Stimulated activated CD4-positive, alpha-beta T cell treated with anti-CD3 and anti-CD28 coated beads, Interleukin-4, amount 100 ng/mL, for 1 hour (primary cell): ENCODE measurements at places on chromosomes 7 and 10.
A peak's percentile ranks its signal among the peaks of the same experiment; 100 is the strongest.

DNA sequence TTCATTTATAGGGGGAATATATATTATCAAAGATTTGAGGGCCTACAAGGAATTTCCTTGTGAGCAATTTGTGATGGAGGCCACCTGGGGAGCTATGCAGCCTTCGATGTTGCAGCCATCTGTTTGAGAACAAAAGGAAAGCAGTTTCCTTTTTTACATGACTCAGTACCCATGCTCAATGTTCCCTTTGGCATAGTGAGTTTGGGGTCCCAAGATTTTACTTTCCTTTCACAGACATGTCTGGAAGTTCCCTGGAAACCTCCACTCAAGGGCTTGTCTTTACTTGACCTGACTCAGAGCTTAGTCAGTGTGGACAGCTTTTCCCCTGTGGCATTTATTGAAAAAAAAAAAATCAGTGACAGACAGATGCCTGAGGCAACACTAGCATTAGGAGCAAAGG, 73.5 kb upstream of the VIPR2 start:
- DNase-seq, result no peak

GRCh38 chr10:78312197-78313047, 278.8 kb downstream of the RPS24 start:
- no peak for DNase-seq

DNA sequence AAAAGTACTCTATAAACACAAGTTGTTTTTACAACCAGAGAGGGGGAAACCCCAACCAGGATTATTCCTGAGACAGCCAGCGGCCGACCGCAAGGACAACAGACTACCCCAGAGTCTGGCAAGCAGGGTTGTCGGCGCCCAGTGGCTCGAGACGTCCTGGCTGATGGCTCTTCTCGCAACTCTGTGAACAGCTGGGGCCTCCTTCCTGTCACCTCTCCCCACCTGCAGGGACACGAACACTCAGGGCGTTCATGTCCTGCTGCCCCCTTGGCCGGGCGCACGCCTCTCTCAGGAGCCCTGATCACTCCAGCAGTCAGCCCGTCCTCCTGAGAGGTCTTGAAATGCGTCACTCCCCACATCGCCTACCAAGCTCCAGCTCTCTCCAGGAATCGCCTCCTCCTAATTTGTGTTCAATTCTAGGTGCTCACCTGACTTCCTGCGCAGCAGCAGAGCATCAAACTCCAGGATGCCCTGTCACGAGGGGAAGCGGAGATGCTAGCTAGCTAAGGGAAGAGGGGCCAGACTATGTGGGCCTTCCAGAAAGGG, 66.4 kb upstream of the TNRC18 start:
- no peak for DNase-seq

DNA sequence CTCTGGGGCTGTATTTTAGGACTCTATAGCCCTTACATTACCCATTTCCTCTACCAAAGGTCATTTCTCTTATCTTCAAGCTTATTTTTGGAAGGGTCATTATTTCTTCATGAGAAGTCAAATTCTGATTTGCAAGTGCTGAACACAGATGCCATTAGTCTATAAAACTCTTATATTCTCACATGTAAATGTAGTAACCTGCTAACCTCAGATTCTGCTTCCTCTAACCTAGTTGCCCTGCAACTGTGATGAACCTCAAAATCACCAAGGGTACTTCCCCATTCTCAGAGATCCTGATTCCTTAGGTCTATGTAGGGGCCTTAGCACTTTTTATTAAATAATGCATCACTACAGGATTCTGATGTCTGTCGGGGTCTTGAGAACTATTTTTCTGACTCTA, 6.3 kb downstream of the FAS start:
- no peak for DNase-seq

DNA sequence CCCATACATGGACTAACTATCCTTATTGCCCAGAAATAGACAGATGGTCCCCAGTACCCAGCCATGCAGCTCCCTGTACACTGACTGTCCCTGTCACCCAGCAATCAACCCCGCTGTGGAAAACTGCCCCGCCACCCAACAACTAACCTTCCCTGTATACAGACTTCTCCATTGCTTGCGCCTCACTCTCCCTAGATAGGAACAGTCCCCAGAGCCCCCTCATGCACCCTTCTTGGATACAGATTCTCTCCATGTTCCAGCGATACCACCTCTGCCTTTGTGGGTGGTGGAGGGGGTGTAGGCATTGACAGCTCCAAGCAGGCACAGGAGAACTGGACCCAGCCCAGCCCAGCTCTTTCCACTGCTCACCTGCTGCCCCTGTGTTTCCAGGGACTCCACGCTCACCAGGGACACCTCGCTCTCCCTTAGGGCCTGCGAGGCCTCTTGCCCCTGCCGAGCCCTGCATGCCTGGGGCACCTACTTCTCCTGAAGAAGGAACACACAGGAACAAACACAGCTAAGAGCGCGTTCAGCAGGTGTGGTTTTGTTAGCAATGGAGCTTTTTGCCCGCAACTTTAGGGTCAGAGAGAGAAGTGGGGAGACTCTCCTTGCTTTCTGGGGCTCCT, 7.2 kb downstream of the SFTPD start:
- no peak for DNase-seq

DNA sequence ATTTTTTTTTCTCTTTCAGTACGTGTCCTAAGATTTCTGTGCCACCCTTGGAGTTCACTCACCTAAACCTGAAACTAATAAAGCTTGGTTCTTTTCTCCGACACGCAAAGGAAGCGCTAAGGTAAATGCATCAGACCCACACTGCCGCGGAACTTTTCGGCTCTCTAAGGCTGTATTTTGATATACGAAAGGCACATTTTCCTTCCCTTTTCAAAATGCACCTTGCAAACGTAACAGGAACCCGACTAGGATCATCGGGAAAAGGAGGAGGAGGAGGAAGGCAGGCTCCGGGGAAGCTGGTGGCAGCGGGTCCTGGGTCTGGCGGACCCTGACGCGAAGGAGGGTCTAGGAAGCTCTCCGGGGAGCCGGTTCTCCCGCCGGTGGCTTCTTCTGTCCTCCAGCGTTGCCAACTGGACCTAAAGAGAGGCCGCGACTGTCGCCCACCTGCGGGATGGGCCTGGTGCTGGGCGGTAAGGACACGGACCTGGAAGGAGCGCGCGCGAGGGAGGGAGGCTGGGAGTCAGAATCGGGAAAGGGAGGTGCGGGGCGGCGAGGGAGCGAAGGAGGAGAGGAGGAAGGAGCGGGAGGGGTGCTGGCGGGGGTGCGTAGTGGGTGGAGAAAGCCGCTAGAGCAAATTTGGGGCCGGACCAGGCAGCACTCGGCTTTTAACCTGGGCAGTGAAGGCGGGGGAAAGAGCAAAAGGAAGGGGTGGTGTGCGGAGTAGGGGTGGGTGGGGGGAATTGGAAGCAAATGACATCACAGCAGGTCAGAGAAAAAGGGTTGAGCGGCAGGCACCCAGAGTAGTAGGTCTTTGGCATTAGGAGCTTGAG, at the start of gene CFTR:
TSS of gene CFTR (plus strand) at position 801 of the 830 bp plus-strand sequence. CDS start 70 bp downstream, outside the sequence.
- DNase-seq, result no peak

- no peak for DNase-seq
Observed at GRCh38 chr7:63065684-63066083, 933.0 kb upstream of the ZNF722 start.

DNA sequence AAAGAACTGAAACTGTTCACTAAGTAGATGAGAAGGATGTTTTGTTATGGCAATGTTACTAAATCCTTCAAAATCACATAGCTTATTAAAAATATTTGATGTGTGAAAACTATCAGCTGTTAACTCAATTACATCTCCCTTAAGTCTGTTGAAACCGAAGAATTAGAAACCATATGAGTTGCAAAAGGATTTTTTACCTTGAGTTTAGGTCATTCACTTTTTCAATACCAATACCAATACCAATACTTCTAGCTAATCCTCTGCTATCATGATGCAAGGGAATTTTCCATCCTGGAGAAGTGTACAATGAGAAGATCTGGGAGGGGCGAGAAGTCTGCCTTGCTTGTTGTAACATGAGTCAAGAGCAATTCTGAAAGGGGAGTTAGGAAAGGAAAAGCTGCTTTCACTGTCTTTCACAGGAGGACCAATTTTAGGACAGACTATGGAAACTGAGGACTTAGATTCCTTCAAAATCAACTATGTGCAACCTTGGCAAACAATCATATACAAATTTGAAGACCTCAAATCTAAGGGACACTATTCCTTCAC, 199.7 kb downstream of the IMMP2L start:
- no peak for DNase-seq

DNA sequence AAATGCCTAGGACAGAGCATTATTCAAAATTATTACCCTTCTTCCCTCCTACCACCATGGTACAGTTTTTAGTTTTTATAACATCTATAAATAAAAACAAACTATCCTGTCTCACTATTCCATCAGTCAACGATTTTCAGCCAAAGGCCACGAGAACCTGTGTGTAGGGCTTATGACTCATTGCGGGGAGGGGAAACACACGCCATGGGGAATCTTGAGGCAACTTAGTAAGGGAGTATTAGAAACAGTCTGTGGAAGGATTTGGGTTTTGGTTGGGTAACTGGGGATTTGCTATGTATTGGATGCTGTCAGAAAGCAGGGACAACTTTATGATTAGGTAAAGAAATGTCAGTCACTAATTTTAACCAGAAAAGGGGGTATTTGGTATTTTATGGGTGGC, 14.7 kb downstream of the GPR141 start:
- no peak for DNase-seq

DNA sequence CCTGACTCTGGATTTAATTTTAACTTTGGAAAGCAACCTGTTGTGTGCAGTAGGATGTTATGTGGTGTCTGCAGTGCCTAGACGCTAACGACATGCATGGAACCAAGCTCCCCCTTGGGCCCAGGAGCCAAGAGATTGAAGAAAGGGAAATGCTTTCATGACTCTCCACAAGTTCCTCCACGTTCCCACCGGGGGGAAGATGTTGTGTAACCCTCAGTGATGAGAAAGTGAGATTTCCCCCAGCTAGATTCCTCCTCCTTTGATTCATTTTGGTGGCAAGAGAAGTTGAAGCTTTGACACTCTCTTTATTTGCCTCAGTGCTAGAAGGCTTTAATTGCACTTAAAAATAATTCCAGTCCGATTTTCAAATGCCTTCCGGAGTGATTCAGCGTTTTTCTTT, 157.9 kb upstream of the INSYN2A start:
- DNase-seq, result no peak

DNA sequence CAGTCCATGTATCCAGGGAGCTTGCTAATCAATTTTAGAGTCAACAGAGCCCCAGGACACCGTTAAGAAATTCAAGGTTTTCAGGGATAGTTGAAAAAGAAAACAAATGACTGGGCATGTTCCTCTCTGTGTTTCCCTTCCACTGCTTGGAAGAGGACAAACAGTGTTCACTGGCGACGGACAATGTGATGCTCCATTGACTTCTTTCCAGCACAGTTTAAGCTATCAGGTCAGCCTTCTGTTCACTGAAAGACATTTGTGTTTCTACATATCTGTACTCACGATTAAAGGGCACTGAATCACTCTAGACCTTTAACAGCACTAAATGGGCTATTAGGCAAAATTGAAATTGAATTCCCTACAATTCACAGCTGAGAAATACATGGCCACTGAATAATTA, 123.6 kb downstream of the RNLS start:
- no peak for DNase-seq

- no peak for DNase-seq
Observed at GRCh38 chr10:20065814-20066213, 249.6 kb downstream of the PLXDC2 start.

DNA sequence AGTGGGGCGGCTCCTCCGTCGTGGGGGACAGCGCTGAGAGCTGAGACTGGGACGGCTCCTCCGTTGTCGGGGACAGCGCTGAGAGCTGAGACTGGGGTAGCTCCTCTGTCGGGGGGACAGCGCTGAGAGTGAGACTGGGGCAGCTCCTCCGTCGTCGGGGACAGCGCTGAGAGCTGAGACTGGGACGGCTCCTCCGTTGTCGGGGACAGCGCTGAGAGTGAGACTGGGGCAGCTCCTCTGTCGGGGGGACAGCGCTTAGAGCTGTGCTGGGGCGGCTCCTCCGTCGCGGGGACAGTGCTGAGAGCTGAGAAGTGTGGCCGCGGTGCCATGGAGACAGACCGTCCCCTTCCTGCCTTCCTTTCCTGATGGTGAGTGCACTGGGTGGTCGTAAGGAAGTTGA, 136.4 kb downstream of the DYNC2I1 start:
- DNase-seq, result no peak

- DNase-seq, result no peak
Observed at GRCh38 chr7:148773334-148773733, 74.6 kb downstream of the CUL1 start.

DNA sequence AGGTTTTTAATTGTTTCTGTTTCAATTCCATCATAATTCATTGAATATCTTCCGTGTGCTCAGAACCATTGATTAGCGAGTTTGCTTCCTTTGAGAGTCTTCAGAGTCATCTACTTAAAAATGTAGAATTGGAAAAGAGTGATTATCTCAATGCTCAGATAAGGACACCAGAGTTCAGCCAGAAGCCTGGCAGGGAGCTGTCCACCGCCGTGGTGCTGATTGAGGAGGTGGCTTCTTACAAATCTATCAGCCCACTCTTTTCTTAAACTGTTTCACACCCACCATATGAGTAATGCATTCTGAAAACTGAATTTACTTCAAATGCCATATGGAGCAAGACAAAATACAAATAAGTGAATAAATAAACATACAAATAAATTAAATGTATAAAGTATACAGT, 79.3 kb downstream of the INSYN2A start:
- peak; percentile 32 for DNase-seq

DNA sequence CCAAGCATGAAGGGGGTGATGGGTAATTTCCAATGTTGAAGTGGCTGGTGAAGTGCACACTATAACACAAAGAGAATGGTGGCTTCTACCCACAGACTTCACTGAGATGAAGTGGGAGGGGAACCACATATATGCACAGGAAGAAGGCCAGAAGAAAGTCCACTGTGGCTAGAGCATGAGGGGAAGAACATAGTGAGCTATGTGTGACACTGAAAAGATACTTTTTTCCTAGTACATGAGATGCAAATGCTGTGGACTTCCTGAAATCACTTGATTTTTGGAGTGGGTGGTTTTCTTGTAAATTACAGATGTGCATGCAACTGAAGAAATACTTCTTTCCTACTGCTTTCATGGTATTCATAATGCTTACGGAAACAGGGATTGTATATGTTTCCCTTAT, 115.6 kb upstream of the PHYHIPL start:
- no peak for DNase-seq

- no peak for DNase-seq
Observed at GRCh38 chr7:47298636-47299035, 283.3 kb downstream of the TNS3 start.

DNA sequence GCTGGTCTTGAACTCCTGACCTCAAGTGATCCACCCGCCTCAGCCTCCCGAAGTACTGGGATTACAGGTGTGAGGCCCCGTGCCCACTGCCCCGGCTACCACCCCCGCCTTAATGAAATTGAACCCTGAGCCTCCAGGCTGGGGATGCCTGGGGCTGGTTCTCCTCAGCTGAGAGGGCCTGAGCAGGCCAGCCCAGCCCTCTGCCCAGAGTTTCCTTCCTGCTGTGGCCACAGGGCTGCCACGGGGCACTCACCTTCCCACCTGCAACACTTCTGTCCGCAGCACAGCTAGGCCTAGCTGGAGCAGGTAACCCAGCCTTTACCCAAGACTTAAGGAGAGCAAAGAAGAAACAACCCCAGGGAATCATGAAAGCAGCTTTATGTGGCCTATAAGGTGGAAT, 78.1 kb upstream of the ANLN start:
- DNase-seq, result no peak
